Kidney epithelial cell (primary cell): ENCODE measurements at places on chromosomes 12 and 14.

- DNase-seq, result no peak
Observed at GRCh38 chr14:100652744-100653143, 65.5 kb upstream of the BEGAIN start.

DNA sequence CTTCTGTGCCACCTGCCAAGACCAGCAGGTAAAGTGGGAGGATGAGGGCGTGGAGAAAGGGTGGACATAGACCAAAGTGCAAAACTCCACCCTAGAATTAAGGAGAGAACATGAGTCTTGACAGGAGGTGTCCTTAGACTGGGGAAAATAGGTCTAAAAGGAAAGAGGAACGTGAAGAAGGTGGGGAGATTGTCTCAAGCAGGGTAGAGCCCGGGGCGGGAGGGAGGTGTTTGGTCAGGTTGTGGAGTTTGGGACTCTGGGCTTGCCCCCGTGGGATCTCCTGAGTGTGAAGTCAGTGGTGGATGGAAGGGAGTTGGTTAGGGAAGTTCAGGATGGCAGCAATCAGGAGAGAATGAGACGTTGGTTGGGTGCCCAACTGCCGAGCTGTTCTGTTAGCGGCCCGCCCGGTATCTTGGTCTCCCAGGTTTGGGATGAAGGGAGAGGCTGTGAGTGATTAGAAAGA is 386 bp downstream of the DGKA start:
- no peak for DNase-seq

- no peak for DNase-seq
Observed at GRCh38 chr12:132341318-132342050, 12.1 kb upstream of the GALNT9 start.

GRCh38 chr14:101721951-101722661 is 39.4 kb upstream of the PPP2R5C start:
- DNase-seq, result no peak

DNA sequence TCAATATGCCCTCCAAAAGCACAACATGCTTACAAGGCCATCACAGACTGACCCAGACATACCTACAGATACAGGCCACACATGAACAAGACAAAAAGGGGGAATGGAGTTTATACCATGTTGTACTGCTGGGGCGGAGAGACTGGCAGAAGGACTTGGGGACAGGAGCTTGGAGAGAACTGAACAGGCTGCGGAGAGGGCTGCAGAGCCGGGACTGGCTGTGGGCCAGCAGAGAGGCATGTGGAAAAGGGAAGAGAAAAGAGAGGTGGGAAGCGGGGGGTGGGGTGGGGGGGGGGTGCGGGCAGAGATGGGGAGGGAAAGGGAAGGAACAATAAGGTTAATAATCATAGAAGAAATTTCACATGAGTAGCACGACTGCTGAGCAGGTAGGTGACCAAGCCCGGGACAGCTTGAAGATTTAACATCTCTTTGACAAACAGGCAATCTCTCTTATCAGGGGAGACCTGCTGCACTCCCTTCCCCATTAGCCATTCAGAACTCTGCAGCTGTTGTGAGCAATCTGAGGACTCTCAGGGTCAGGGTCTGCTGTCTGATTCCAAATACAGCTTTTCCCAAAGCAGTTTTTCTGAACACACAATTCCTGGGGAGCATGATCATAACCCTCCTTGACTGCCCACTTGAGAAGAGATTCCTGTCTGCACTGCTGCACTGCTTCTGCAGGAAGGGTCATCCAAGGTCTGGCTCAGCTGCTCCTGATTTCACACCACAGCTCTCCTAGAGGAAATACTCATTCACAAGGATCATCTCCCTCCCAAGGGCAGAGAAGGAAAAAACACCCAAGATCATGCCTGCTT is 21.6 kb upstream of the STAC3 start:
- DNase-seq, result no peak

DNA sequence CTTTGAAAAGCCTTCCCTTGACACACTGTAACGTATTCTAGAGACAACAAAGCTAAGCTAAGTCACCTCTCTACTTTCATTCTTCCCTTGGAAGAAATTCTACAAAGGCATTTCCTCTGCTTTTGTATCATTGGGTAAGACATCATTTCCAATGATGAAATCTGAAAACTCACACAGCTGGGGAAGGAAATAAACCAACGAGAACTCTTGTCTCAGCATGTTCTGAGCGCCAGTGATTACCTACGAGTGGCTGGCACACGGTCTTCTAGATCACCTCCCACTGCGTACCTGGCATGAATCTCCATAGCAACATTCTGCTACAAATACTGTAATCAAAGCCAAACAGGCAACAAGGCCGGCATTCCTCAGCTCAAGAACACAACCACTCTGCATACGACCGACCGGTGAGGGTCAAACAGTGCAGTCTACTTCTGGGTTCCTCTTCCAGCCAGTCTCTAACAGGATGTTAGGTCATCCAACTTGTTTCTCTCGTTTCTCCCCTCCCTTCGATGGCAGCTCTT is 7.6 kb downstream of the VPS37B start:
- DNase-seq, result peak; percentile 91

GRCh38 chr12:100476013-100476751 is 2.5 kb downstream of the NR1H4 start:
- no peak for DNase-seq

DNA sequence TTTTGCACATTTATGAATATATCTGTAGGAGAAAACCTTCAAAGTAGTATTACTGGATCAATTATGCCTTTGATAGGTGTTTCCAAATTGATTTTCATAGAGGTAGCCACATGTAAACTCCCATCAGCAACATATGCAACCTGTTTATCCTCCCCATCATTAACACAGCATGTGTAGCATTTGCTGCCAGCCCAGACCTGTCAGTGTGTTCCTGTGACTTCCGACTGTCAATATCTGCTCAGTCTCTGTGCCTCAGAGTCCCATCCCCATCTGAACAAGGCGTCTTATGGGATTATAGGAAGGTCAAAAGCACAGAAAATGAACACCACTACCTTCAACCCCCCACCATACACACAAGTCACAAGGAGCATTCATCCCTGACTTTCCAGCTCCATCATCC is 9.5 kb upstream of the CAPRIN2 start:
- DNase-seq, result no peak

DNA sequence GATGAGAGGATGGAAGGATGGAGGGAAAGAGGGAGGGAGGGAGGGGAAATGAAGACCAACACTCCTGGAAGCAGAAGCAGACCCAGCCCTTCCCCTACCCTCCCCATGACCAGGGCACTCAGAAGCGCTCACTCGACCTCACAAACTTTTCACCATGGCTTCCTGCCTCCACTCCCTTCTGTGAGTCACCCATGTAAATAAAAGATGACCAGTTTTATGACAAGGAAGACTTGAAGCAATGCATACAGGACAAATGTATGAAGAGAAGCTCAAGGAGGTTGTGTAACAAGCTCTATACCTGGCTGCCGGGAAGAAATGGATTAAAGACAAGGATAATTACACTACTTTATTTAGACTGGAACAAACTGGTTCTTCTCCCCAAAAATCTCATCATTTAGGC is 63.8 kb downstream of the CDC42BPB start:
- peak; percentile 28 for DNase-seq

GRCh38 chr14:58296726-58297125 is 1.6 kb upstream of the ARID4A start:
- DNase-seq, result no peak

GRCh38 chr12:4423528-4424195 is 22.0 kb downstream of the FGF6 start:
- DNase-seq, result no peak

- DNase-seq, result no peak
Observed at GRCh38 chr12:113270709-113271009, 49.4 kb downstream of the TPCN1 start.

DNA sequence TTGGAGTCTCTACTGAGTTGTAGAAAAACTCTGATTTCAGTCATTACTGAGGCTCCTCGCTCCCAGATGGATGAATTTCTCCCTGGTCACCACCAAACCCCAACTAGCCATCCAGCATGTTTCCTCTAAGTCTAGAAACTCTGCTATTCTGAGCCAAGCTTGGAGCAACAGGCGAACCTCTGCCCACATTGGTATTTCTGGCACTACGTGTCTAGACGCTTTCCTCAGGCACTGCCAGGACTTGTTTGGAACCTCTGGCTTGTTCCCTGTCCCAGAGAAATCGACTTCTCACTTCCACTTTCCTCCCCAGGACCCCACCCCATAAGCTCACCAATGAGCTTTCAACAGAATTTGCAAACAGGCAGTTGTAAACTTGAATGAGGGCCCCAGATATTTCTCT is 27.6 kb downstream of the WSCD2 start:
- no peak for DNase-seq

DNA sequence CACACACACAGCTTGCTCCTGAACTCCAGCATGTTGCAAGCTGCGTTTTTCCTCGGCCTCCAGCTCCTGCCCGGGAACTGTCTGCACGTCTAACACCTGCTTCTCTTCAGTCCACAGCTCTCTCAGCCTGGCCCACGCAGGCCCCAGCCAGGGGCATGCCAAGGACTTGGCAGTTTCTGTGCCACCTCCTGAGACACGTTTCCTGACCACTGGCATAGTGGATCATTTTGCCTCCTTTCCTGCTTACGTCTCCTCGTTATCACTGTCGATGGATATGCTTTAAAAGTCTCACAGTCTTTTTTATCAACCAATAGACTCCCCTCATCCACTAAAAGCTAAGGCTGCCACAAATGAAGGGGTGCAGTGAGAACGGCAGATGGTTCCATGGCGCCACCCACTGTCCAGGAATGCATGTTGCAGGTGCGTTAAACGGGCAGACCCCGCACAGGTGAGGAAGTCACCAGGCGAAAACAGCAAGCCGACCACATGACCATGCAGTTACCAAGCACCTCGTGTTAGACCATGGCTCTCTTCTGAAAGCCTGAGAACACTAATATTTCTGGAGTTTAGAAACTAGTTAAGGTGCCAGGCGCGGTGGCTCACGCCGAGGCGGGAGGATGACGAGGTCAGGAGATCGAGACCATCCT is 14.7 kb upstream of the TEAD4 start:
- DNase-seq, result no peak

DNA sequence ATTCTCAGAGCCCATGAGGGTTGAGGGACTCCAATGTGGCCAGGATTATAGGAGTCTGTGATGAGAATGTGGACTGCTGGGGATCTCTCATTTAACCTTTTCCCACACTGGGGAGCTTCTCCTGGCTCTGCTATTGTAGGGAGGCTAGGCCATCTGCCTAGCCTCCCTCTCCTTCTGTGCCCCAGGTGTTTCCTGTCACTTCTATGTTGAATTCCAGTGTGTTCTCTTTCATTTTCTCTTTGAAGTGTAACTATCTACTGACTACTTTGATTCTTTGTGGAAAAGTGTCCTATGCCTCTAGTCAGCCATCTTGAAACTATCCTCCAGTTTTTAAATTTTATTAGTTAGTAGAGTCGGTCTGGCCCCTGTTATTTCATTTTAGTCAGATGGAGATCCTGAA is 53.4 kb upstream of the ABCD2 start:
- DNase-seq, result no peak

GRCh38 chr12:66388517-66388916 is 86.2 kb downstream of the HELB start:
- no peak for DNase-seq

- DNase-seq, result peak; percentile 96
Observed at GRCh38 chr12:120231316-120232011, 30.6 kb upstream of the RPLP0 start.

DNA sequence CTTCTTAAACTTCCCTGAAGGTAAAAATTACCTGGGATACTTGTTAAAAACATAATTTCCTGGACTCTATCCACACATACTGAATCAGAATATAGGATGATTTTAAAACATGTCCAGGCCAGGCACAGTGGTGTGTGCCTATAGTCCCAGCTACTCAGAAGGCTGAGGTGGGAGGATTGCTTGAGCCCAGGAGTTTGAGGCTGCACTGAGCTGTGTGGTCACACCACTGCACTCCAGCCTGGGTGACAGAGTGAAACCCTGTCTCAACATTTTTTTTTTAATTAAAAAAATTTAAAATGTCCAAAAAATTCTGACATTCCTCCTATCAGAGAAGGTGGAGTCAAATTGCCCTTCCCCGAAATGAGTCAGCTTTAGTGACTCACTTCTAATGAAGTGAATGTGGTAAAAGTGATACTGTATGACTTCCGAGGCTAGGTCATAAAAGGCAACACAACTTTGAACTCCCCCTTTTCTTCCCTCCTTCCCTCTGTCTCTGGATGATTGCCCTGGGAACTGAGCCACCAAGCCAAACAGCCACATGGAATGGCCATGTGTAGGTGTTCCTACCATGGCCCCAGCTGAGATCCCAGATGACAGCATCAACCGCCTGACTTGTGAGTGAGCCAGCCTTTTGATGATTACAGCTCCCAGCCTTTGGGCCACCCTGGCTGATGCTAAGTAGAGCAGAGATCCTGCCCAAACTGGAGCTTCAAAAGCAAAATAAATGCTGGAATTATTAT is 36.3 kb downstream of the LIMA1 start:
- DNase-seq, result peak; percentile 99

- peak; percentile 72 for DNase-seq
Observed at GRCh38 chr12:111645433-111645832, 40.3 kb downstream of the BRAP start.
